ENCODE measurements at places on chromosomes 16 and 17.

- DNase-seq, result no peak
Observed at GRCh38 chr17:78844301-78845005, 3.8 kb upstream of the USP36 start.

- DNase-seq, result no peak
Observed at GRCh38 chr17:10831696-10832095, 6.2 kb downstream of the PIRT start.

DNA sequence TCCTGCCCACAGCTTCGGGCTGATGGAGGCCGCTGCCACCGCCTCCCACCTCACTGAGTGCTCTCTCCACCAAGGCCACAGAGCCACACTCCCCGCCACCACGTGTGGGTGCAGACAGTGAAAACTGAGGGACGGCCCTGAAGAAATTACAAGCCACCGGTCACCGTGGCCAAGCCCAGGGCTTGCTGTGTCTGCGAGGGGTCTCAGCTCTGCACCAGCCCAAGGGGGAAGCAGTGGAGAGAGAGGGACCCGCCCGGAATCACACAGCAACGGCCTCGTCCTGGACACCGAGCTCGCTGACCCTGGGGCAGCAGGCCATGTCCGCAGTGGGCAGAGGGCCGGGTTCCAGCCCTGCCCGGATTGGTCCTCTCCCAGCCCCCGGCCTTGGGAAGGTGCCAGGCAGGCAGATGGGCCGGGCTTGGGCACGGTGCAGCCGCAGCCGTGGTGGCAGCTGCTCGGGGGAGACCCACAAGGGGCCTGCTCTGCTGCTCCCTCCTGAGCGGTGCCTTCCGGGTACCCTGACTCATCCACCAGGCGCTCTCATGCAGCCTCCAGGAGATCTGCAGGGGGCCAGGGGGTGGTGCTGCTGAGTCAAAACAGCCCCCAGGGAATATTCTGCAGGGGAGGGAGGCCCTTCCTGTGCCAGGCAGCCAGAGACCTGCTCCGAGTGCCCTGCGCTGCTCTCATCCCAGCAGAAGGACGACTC, 52.0 kb downstream of the CBFA2T3 start:
- DNase-seq, result no peak

- no peak for DNase-seq
Observed at GRCh38 chr16:13036600-13036999, 135.2 kb downstream of the SHISA9 start.

- DNase-seq, result no peak
Observed at GRCh38 chr16:82091241-82091640, 56.2 kb downstream of the HSD17B2 start.

GRCh38 chr16:15457958-15458357, 23.6 kb downstream of the BMERB1 start:
- DNase-seq, result no peak

- DNase-seq, result no peak
Observed at GRCh38 chr17:67066717-67067116, 22.4 kb downstream of the CACNG1 start.

DNA sequence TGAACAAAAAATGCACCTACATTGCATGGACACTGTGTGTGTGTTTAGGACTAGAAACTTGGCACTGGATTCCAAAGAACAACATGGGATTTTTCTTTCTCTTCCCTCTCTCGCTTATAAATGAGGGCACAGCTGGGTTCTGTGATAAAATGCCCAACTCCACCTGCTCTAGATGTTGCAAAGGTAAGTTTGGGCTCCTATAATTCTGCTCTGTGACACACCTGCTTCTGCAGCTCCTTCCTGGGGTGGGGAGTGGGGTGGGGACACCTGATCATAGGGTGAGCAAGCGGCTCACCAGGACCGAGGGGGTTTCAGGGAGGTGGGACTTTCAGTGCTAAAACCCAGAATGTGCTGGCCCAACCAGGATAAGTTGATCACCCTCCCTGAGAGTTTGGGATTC, 104.3 kb downstream of the AXIN2 start:
- peak; percentile 20 for DNase-seq

DNA sequence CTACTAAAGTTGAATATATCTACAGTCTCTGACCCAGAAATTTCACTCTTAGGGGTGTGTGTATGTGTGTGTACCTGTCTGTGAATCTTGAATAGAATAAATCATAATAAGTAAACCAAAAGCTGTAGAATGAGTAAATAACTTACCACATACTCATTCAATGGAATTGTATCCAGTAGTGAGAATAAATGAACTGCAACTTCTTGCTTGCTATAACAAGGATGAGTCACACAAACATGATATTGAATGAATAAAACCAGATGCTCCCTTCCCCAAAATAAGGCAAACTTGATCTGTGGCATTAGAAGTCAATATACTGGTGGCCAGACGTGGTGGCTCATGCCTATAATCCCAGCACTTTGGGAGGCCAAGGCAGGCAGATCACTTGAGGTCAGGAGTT, 259.8 kb upstream of the MON1B start:
- DNase-seq, result no peak

GRCh38 chr17:10126276-10126615, 72.2 kb downstream of the GAS7 start:
- no peak for DNase-seq

- no peak for DNase-seq
Observed at GRCh38 chr17:37541880-37542660, 52.4 kb downstream of the DUSP14 start.

DNA sequence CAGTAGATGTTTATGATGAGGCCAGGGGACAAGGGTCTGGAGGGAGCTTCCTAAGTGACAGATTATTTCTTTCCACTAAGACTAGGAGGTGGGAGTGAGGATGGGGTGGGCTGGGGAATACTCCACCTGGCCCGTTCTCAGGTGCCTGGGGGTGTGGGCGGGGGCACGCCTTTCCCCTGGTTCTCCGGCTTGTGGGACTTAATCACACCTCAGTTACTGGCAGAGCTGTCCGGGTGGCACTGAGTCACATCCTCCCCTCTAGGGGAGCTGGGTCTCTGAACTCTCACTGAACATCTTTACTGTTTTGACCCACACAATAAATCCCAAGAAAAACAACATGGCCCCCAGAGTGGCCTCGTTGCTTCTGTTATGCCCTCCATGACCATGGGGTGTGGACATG, 332.8 kb downstream of the MAF start:
- DNase-seq, result no peak

DNA sequence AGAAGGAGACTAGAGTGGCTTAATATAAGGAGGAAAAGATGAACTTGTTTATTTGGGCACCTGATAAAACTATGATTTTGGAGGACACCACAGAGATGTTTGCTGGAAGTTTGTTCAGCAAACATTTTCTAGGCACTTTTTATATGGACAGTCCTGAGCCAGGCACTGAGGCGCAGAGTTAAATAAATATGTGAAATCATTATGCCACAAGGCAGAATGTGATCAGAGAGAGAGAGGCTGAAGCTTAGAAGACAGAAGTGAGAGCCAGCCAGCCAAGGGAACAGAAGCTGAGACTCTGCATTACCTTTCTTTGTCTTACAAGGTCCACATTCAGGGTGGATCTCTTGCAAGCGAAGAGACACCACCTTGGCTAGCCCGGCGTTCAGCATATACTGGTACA, 21.4 kb downstream of the GTF3C1 start:
- no peak for DNase-seq

DNA sequence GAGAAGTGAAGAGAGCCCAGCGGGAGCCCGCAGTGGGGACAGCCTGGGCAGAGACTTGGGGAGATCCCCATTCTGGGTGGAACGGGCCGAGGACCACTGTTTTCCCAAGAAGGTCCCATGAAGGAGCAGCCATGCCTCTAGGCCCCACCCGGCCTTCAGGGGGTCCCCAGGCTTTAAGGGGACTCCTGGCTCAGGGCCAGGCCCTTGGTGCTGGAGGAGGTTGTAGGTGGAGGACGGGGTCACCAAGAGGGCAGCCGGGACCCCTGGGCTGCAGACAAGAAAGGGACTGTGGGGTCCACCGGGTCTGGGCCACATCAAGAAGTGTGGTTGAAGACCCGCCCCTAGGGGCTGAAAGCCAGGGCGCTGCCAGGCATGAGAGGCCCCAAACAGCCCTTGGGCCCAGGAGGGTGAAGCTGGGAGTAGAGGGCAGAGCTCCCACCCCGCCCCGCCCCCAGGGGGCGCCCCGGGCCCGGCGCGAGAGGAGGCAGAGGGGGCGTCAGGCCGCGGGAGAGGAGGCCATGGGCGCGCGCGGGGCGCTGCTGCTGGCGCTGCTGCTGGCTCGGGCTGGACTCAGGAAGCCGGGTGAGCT, at the start of gene PRSS21:
Gene PRSS21 (plus strand): TSS at position 487 of the 589 bp plus-strand sequence. CDS start 32 bp downstream, at position 519.
- no peak for DNase-seq

GRCh38 chr16:17166095-17166494, 304.7 kb downstream of the XYLT1 start:
- DNase-seq, result no peak

GRCh38 chr17:61331886-61332285, 67.8 kb upstream of the TBX2 start:
- DNase-seq, result no peak

GRCh38 chr16:26666486-26666885, 400.2 kb upstream of the C16orf82 start:
- DNase-seq, result no peak

GRCh38 chr16:86986136-86986535, 331.1 kb downstream of the C16orf95 start:
- no peak for DNase-seq

DNA sequence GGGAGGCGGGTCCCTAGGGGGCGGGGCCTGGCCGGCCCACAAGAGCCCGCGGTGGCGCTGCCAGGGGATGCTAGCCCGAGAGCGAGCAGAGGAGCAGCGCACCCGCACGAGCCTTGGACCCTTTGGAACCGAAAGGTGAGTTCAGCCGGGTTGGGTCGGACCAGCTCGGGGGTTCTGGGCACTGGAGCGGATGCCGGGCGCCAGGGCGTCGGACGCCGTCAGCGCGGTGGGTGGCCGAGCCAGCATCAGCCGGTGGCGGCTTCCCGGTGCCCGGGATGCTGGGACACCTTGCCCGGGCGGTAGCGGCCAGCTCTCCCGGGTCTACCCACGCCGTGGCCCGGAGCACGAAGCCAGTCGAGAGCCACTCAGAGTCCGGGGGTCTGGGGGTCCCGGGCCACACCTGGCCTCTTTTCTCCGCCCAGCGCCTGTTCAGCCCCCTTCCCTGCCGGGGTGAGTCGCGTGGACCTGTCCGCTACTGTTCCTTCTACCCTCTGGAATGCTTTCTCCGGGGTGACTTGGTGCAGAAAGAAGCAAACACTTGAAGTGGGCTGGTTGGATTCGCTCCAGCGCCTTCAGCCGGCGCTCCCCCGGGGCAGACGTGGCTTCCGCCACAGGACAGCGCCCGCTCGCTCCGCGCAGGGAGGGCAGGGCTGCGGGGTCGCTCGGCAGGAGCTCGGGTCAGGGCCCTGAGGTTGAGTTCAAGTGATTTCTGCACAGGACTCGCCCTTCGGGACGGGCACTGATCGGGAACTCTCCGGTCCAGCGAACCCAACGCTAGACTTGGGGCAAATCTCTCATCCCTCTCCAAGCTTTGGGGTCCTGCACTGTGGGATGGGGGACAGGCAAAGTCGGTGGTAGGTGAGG, at the start of gene SCNN1G:
Gene SCNN1G (plus strand): TSS at position 67 of the 864 bp plus-strand sequence. CDS start 3,527 bp downstream, outside the sequence.
- peak; percentile 63 for DNase-seq

- DNase-seq, result no peak
Observed at GRCh38 chr17:49963626-49964302, 5.2 kb upstream of the DLX4 start.

- DNase-seq, result no peak
Observed at GRCh38 chr17:45332989-45333701, 16.3 kb upstream of the MAP3K14 start.

DNA sequence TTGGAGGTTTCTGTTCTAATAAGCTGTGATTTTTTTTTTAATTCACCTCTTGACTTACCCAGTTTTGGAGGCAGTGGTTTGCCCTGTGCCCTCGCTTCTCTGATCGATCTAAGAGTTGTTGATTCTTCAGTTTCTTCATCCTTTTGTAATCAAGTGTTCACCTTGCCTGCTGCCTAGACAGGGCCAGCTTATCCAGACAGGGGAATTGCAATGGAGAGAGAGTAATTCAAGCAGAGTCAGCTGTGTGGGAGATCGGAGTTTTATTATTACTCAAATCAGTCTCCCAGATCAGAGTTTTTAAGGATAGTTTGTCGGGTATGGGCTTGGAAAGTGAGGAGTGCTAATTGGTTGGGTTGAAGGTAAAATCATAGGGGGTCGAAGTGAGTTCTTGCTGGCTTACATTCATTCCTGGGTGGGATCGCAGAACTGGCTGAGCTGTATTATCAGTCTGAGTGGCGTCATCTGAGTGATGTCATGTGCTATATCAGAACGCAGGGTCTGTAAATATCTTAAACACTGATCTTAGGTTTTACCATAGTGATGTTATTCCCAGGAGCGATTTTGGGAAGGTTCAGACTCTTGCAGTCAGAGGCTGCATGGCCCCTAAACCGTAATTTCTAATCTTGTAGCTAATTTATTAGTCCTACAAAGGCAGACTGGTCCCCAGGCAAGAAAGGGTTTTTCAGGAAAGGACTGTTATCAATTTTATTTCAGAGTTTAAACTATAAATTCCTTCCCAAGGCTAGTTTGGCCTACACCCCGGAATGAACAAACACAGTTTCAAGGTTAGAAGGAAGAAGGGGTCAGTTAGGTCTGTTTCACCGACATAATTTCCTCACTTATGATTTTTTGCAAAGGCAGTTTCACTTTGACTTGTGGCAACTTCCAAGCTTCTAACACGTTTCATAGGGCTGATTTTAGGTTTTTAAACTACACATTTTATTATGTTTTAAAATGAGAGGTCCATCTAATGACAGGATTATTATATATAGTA, 21.5 kb upstream of the KCNJ16 start:
- DNase-seq, result no peak

- no peak for DNase-seq
Observed at GRCh38 chr16:68453816-68454215, 5.5 kb upstream of the SMPD3 start.

- no peak for DNase-seq
Observed at GRCh38 chr17:2089021-2089422, 34.1 kb downstream of the HIC1 start.

DNA sequence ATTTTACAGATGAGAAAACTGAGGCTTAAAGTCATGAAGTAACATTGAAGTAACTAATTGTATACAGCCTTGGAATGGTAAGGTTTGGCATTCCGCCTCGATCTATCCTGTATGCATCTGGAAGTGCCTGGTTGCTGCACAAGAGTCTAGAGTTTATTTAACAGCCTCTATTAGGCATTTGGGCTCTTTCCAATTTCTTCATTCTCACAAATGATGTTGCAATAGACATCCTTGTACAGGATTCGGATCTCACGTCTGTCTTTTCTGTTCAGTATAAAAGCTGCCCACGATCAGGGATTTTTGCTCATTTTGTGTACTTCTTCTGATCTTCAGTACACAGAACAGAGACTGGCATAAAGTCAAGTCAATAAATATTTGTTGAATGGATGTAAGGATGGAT, 100.5 kb downstream of the AIPL1 start:
- DNase-seq, result no peak
